T-helper 1 cell (primary cell): ENCODE measurements at places on chromosomes 5 and 9.

DNA sequence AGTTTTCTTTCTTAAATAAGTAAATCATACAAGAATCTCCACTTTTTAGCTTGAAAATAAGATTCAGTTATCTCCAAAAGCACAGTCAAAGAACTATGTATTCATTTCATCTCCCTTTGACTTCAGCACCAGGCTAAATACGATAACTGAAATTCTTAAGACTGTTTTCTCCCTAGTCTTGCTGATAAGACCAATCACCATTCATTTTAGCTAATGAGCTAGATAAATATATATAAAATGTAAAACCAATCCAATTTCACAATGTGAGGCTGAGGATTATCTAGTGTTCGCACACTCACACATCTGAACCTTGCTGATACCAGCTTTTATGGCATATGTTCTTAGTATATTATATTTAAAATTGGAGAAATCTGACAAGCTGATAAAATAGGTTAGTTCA is 17.3 kb upstream of the ZNF622 start:
- no peak for DNase-seq

DNA sequence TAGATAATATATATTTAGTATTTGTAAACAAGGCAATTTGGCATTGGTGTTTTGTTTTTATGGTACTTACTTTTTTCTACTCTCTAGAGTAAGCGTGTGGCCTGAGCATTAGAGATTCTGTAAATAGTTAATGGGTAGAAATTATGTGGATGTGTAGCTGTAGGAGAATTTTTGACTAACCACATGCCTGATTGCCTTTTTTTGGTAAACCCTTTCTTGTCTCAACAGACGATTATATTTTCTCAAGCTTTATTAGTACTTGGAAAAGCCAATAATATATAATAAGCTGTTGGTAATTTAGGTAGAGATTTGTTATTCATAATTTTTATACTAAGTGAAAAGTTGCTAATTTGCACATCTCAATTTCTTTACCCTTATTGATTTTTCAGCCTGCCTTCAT is 76.8 kb downstream of the FCHO2 start:
- DNase-seq: no peak

DNA sequence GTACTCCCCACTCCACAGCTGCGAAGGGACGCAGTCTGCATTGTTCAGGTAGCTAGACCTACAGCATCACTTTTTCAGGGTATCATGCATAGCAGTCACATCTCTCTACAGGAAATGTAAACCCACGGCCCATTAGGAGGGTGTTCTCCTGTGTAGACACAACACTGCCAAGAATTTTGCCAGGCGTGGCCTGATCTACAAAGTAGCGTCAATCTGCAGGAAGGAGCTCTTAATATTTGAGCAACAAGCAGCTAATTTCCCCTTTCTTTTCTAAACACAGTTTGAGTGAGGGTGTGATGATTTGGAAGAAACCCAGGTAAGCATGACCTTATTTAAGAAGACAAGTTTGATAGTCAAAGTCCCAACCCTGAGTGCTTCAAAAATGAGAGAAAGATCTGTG is 419.0 kb downstream of the GADD45G start:
- DNase-seq: no peak

GRCh38 chr5:143222287-143223231 is 180.9 kb downstream of the NR3C1 start:
- peak; percentile 68 for DNase-seq

DNA sequence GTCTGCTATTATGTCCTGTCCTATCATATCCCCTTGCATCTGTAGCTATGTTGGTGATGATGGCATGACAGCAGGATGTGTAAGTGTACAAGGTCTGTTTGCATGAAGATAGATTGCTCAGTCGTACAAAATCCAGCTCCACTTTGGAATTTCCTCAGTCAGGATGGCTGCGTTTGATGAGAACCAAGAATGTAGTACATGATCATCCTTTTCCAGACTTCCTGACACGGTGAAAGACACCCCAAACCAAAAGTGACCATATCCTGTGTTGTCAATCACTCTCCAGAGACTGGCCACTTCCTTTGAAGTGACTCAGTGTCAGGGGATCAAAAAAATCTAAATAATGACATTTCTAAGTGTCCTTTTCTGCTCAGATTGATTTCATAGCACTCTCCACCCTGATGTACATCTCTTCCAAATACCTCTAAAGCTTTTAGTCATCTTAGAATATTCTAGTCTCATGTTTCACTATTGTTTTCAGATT is 213.4 kb downstream of the PLK2 start:
- DNase-seq: no peak
